Activated naive CD4-positive, alpha-beta T cell treated with anti-CD3 and anti-CD28 coated beads for 36 hours (primary cell): ENCODE measurements at places on chromosomes 4 and X.

DNA sequence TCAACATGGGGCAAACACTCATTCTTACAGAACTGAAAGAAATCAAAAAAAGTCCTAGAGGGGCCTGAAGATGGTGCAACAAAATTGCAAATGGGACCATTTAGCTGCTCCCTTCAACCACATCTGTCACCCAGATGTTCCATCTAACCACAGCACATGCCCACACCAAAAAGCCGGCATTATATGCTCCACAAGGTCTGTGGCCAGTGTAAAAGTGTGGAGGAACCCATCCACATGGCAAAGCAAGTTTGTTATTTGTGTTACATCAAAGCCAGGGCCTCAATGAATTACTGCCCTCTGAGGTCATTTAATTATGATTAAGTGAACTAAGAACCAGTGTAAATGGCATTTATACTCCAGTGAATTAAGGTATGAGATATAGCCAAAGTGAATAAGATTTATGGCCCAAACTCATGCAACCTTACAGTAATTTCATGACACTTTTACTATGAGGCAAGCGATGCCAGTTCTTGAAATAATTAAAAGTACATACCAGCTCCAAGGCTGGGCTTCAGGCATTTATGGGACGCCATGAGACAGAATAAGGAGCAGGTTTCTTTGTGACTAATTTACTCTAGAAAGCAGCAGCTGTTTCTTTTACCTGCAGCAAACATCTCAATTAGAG, 48.7 kb upstream of the FGF16 start:
- no peak for DNase-seq

GRCh38 chr4:72975488-72975784, 94.1 kb downstream of the COX18 start:
- no peak for DNase-seq

- DNase-seq: no peak
Observed at GRCh38 chrX:66676990-66677389, 38.1 kb upstream of the EDA2R start.

- no peak for DNase-seq
Observed at GRCh38 chrX:153704021-153704526, 16.3 kb downstream of the SLC6A8 start.

DNA sequence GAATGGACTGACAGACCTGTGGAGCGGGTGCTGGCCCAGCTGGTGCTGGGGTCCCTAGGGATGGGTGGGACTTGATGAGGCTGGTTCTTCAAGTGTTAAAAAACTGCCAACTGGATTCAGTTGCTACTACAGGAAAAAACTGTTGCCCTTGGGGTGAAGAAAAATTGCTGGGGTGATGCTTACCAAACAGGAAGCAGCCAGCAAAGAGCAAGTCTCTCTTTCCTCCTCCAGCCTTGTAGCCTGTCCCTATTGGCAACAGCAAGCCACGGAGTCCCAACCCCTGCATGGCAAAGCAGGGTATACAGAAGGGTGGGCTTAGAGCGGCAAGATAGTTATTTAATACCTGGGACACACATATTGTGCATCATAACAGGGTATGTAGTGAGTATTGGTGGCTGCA, 60.1 kb upstream of the ATP8A1 start:
- no peak for DNase-seq

DNA sequence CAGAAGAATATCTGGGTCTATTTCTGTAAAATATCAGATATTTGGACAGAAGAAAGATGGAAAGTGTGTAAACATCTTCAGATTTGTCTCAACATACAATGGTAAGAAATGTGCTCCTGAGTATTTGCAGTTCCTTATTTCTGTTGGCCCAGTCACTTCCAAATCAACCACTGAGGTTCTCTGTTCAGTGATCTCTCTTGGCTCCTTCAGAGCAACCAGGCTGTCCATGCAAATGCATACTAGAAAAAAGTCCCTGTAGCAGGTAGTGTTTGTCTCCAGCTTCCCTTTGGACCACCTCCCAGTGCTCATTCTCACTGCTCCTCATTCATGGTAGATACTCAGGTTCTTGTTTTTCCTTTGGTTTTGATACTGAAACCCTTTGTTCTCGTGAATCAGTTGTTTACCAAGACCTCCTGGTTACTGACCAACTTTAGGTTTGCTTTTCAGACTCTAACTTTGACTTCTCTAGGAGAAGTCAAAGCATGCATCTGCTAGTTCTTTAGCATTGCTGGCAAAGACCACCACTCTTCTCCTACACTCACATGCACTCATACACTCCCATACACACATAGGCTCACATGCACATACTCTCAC, 28.8 kb downstream of the ASIC5 start:
- no peak for DNase-seq

DNA sequence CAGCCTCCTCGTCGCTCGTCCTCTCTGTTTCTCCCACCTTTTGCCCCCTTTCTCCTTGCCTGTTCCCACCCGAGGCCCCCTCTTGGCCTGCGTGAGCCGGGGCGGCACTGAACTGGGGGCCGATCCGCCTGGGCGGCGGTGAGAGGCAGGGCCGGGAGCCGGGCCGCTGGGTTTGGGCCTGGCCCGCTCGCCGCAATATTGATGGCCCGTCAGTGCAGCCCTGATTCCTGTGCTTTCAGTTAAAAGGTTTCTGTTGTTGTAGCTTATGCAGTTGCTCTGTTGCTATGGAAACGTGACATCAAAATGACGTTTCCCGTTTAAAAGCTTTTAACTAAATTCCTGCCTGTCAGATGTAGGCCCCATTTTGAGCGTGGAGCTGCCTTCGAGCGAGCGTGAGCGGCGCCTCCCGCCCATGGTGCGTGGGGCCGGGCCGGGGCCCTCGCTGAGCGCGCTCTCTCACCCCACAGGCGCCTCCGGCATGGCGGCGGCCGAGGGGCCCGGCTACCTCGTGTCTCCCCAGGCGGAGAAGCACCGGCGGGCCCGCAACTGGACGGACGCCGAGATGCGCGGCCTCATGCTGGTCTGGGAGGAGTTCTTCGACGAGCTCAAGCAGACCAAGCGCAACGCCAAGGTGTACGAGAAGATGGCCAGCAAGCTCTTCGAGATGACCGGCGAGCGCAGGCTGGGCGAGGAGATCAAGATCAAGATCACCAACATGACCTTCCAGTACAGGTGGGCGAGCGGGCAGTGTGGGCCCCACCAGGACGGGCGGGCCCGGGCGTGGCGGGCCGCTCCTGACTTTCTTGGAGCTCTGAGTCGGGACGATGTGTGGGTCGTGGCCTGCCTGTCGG, at the start of gene MSANTD1:
Gene MSANTD1 (plus strand): TSS at position 349 of the 851 bp plus-strand sequence. CDS start 64 bp downstream, at position 413.
- DNase-seq: no peak

GRCh38 chr4:152101556-152102435, 341.0 kb upstream of the GATB start:
- no peak for DNase-seq

- DNase-seq: no peak
Observed at GRCh38 chrX:37320541-37321203, 28.5 kb upstream of the PRRG1 start.

GRCh38 chr4:125459531-125459930, 144.8 kb downstream of the FAT4 start:
- no peak for DNase-seq

- no peak for DNase-seq
Observed at GRCh38 chr4:168773388-168774195, 236.5 kb downstream of the CBR4 start.

DNA sequence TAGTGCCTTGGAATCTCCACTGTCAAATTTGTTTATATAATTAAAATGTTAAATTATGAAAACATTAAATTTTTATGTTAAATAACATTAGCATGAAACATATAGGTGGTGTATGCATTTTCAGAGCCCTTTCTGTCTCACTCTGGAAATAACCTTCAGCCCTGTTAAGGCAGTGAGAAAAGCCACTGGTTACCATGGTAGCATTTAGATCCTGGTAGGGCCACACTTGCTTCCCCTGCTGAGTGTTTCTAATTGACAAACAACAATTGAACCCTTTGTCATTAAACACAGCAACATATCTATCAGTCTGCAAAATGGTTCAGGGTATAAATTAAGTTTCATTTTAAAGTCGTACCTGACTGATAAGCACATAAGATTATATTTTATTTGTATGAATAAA, 63.5 kb downstream of the PDK3 start:
- no peak for DNase-seq

GRCh38 chr4:30616942-30617646, 103.1 kb upstream of the PCDH7 start:
- no peak for DNase-seq

- DNase-seq: no peak
Observed at GRCh38 chrX:109077788-109078187, 341.4 kb upstream of the IRS4 start.

DNA sequence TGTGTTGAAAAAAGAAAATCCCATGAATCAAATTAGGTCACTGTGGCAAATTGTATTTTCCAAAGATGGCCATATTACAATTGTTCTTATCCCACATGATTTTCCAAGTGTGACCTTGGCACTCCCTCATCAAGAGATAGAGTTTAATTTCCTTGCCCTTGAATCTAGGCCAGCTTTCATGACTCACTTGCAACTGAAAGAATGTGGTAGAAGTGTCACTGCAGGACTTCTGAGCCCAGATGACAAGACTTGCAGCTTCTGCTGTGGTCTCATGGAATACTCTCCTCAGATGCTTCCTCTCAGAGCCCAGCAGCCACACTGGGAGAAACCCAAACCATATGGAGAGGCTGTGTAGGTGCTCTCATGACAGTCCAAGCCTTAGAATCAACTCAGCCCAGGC, 139.0 kb downstream of the ADAMTS3 start:
- DNase-seq: no peak

- DNase-seq: no peak
Observed at GRCh38 chrX:121479406-121479805, 432.0 kb downstream of the GLUD2 start.

GRCh38 chrX:64218023-64218422, 12.4 kb downstream of the ASB12 start:
- no peak for DNase-seq

- DNase-seq: no peak
Observed at GRCh38 chrX:123990602-123991001, 29.1 kb downstream of the STAG2 start.

DNA sequence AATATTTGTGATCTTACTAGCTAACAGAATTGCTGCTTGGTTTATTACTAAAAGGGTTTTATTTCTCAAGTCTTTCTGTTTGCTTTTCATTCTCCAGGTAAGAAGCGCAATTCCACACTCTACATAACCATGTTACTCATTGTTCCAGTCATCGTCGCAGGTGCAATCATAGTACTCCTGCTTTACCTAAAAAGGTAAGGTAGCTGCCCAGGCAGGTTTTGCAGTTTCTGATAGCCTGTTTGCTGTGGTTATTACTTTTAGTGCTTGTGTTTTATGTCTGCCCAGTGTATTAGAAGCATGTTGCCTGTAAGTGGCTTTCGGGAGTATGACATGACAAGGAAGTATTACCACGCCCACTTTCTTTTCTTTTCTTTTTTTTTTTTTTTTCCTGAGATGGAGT, 46.4 kb downstream of the IL13RA1 start:
- no peak for DNase-seq

GRCh38 chrX:155334486-155335336, at the start of gene CLIC2:
Gene CLIC2, minus strand, starts transcription at chrX:155334614. Its CDS starts 187 bp downstream, at chrX:155334427.
- peak; percentile 43 for DNase-seq

GRCh38 chrX:132837126-132837525, 121.3 kb downstream of the HS6ST2 start:
- DNase-seq: no peak

GRCh38 chr4:101970547-101971155, 180.1 kb downstream of the BANK1 start:
- DNase-seq: no peak

GRCh38 chr4:13367244-13367643, 116.9 kb downstream of the RAB28 start:
- DNase-seq: no peak

GRCh38 chrX:8773117-8773516, 28.1 kb downstream of the FAM9A start:
- no peak for DNase-seq

GRCh38 chrX:40374486-40374885, 206.3 kb upstream of the ATP6AP2 start:
- DNase-seq: no peak

DNA sequence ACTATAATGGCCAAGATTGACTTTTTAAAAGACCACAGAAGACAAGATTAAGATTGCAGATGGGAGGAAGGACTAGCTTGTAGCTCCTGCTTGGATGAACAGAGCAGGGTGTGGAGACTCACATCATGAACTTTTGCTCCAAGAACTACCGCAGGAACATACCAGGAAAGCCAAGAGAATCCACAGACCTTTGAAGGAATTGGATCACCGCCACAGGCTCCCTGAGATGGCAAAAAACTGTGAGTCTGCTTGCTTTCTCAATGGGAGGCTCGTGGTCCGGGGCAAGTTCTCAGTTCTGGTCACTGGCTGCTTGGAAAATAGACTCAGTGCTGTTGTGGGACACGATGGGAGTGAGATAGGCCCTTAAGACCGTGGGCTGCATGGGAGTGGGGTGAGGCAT, 276.6 kb downstream of the CCSER1 start:
- DNase-seq: no peak

DNA sequence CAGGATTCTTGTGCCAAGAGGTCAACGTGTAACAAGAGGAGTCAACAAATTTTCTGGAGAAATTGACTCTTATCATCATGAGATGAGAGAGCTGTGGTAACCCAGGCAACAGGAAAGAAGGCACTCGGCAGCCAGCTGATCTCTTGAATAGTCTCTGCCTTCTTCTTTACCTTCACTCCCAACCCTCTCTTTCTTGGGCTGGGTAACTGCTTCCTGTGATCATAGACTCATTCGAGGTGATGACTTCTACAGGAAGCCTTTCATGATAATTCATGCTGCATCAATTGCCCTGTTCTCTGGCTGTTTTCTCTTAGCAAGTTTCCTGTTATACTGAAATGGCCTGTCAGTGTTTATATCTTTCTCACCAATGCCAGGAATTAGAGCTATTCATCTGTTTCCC, 70.8 kb upstream of the FSTL5 start:
- peak; percentile 4 for DNase-seq

- no peak for DNase-seq
Observed at GRCh38 chr4:97507587-97508245, 635.6 kb downstream of the STPG2 start.

DNA sequence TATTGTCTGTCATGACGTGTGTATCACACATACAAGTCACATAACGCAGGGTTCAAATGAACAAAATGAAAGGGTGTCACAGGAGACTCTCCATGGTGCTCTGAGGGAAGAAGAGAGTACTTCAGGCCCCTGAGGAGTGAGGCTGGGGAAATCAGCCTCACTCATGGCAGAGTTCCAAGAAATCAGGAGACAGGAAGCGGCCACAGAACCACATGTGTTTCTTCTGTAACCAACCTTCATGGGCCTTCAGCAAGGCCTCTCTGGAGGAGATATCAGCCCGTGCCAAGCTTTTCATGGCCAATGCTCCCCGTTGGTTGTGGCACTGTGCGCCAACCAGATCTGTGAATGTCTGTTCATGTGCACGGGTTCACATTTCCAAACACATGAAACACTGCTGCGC, 76.0 kb downstream of the NAT8L start:
- DNase-seq: peak; percentile 45
